ENCODE measurements at places on chromosomes 5 and 9.

GRCh38 chr5:95761771-95762651 lies 30.9 kb downstream of the RHOBTB3 start:
- DNase-seq, result peak; percentile 25

GRCh38 chr5:96839071-96839592 lies 31.4 kb upstream of the ERAP1 start:
- no peak for DNase-seq

GRCh38 chr5:1526681-1527131 lies 2.9 kb upstream of the LPCAT1 start:
- DNase-seq, result no peak

DNA sequence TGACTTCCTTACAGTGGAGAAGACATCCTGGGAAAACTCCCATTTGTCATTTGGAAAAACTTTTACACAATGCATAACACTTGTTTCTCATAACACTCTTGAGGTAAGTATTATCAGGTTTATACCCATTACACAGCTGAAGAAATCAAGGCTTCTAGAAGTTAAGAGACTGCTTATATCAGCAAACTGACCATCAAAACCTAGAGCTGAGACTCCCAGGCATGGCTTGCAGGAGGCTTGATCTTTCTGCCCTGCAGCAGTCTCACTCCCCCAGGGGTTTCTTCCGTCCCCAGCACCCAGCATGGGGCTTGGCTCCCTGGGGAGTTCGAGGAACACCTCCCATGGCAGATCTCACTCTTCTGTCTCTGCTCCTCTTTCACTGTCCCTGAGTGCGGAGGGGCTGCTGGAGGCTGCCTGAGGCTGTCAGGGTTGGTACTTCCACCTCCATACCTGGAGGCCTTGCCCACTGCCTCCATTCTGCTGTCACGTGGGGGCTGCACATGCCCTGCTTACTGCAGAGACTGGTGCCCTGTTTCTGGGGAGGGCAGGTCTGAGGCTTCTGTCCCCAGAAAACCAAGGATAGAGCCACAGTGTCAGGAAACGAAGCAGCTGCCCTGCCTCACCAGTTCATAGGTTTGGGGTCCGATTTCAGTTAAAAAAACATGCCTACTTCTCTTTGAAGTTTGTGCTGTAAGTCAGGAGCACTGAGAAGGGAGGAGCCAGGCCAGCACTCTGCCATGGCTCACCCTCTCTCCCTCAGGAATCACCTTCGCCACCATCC lies 202.5 kb downstream of the PAX5 start:
- DNase-seq, result no peak

DNA sequence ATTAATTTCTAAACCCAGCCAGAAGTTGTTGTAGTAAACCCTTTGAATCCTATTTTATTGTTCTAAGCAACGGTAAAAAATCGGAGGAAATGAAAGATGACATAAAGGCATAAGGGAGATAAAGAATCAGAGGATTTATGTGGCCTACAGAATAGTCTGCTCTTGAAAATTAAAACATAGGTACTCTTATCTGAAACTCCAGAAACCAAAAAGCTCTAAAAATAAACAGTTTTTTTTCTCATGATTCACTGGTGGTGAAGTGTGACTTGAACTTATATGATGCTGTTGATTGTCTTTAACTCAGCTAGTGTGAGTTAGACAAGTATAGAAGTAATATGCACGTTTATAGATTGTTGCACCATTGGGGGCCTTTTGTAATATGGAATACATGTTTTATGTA lies 80.3 kb downstream of the HSD17B4 start:
- no peak for DNase-seq

- peak; percentile 45 for DNase-seq
These were observed 234.2 kb upstream of the ADAMTS16 start for GRCh38 chr5:4905674-4906520.

- DNase-seq, result no peak
These were observed 5.4 kb upstream of the DPYSL3 start for GRCh38 chr5:147515269-147515668.

GRCh38 chr5:133729800-133730199 lies 117.5 kb upstream of the FSTL4 start:
- no peak for DNase-seq

GRCh38 chr5:133052317-133053175 lies 733 bp downstream of the HSPA4 start:
- peak; percentile 53 for DNase-seq

DNA sequence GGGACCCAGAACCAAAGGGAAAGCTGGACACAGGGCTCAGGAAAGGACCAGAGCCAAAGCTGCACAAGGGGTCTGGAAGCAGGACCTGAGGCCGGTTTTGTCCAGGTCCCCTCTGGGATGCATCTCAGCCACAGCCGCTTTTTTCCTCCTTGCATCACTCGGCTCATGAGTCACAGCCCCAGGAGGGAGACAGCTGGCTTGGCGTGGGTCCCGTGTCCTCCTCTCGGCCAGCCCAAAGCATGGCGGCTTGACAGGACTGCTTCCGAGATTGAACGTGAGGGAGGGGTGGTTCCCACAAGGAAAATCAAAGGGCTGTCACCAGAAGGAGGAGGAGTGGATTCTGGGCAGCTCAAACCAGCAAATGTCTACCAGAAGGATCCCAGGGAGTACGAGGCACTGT lies 56.7 kb upstream of the CPLX2 start:
- DNase-seq, result peak; percentile 75

GRCh38 chr5:61228229-61228628 lies 66.0 kb upstream of the SMIM15 start:
- DNase-seq, result no peak

DNA sequence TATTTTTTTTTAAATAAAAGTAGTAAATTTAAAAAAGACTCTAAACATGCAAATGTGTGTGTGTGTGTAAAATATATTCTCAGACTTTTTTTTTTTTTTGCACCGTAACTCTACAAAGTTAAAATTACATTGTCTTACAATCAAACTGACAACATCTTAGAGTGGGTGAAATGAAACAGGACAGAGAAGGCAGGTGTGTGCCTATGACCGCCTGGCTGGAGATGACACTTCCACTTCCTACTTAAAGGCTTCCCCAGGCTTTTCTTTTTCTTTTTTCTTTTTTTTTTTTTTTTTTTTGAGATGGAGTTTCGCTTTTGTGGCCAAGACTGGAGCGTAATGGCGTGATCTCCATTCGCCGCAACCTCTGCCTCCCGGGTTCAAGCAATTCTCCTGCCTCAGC lies 2.7 kb upstream of the AK1 start:
- DNase-seq, result no peak

DNA sequence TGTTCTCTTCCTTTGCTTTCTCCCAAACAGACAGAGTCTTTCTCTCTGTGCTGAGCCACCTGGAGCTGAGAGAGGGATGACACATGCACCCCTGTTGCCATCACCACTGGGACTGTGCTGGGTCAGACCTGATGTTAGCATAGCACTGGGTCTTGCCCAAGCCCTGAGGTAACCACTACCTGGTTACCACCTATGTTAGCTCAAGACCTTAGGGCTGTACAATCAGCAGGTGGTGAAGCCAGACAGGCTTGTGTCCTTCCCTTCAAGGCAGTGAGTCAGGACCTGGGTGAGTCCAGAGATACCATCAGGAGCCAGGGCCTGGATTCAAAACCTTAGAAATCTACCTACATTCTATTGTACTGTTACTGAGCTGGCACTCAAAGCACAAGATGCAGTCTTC lies 32.1 kb downstream of the FST start:
- DNase-seq, result no peak

DNA sequence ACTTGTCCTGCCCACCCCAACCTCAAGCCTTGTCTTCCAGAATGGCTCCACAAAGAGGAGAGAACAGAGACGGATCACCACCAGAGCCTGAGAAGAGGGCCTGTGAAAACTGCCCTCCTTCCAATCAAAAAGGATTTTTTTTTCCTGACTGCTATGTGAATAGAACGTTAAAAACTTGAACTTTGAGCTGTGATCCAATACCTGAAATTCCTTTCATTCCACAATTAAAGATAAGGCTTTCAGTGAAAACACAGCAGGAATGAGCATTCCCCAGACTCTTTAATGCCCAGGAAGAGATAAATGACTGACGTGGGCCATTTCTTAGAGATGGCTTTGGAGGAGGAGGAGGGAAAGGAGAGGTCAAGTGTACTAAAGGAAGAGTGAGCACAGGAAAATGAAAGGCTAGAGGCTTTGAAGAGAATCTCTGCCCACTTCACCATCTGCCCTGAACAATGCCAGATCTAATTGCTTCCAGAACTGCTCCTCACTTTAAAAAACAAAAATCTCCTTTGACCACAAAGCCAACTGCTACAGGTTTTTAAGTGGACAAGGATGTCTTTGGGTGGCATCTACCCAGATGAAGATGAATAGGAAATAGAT lies 177.9 kb upstream of the MAP3K1 start:
- no peak for DNase-seq

DNA sequence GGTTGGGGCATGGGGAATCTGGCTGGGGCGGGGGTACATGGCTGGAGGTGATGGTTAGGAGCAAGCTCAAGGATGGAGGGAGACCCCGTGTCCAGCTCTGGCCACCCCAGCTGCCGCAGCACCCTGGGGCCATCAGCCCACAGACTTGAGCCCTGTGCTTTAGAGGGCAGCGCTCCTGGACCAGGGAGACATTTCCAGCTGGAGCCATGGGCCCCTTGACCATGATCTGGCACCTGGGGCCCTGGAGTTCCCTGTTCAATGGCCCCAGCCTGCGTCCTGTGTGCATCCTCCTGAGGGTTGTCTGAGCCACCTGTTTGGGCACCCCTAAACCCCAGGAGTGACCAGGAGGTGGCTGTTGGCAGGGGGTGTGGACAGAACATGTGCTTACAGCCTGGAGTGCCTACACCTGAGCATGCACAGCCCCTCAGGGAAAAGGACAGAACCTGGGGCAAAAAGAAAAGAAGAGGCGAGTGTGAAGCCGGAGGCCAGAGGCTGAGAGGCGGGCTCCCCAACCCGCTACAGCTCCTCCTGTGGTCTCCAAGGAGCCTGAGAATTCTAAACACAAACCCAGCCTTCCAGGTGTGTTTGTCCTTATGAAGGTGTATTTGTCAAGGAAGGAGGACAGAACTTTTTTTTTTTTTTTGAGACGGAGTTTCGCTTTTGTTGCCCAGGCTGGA lies 126.7 kb downstream of the C9orf50 start:
- DNase-seq, result no peak

DNA sequence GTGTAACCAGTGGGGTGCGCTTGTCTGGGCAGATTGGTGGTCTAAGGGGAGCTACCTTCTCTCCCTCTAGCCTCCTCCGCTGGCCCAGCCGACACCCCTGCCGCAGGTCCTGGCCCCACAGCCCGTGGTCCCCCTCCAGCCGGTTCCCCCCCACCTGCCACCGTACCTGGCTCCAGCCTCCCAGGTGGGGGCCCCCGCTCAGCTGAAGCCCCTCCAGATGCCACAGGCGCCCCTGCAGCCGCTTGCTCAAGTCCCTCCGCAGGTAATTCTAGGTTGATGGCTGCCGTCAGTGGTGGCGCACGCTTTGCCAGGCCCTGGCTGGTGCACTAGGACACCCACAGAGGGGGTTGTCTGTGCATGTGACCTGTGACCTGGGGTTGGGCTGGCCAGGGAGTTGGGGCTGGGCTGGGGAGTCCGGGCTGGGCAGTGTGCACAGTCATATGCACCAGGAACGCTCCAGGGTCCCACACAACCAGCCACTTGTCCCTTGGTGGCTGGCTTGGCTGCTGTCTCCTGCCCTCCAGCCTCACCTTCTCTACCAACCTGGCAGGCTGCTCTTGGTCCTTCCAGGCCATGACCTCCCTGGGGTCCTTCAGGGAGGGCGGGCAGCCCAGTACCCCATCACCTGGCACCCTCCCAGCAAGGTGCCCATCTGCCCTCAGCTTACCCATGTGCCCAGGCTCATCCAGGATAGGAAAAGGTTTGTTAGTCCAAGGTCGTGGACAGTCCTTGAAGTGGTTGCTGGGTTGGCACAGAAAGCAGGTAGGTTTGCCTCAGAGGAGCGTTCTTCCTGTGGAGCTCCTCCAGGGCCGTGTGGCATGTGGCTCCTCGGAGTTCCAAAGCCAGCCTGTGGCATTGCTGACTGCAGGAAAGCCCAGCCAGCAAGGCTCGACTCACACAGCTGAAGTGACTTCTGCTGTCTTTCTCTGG lies 73.2 kb downstream of the WNK2 start:
- DNase-seq, result no peak

- DNase-seq, result peak; percentile 88
These were observed 2.3 kb downstream of the P4HA2 start for GRCh38 chr5:132225165-132226032.

DNA sequence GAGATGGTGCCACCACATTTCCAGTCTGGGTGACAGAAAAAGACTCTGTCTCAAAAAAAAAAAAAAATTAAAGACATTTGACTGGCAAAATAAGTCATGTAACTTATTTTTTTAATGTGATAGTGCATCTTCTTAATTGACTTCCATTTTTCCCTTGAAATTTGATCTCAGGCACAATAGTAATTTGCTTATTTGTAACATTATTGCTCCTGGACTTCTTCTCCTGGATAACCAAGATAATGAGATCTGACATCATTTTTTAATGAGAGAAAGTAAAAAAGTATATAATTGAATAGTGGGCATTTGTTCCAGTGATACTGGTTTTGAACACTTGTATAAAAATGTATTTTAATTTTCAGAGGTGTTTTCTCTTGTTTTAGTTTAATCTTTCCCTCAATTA lies 3.5 kb downstream of the ARHGEF28 start:
- DNase-seq, result no peak

DNA sequence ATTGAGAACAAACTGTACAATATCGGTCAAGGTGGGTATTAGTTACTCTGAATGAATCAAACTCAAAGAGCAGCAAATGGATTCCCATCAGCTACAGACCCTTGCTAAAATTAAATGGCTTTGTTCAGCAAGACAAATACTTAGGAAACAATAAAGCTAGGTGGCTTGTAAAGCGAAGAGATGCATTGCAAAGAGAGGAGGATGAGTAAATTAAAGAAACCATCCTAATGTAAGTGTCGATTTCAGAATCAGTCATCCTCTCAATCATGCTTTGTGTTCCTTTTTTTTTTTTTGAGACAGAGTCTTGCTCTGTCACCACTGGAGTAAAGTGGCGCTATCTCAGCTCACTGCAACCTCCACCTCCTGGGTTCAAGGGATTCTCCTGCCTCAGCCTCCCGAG lies 359.2 kb upstream of the ZNF462 start:
- no peak for DNase-seq

DNA sequence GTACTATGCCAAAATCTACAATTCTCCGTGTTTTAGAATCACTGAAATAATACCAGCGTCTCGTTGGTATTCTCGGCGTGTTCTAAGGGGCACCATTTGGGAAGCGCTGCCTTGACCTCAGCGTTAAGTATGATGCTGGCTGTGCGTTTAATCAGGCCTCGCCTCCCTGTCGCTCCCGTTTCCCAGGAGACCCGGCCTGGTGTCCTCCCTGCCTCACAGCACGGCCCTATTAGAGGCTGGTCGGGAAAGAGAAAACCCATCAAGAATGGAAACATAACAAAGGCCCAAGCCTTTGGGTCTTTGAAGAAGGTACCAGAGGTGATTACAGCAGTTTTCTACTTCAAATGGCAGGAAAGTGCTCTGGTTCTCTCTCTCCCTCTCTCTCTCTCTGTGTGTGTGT lies 30.0 kb downstream of the GFPT2 start:
- no peak for DNase-seq
